ENCODE measurements at places on chromosomes 3 and 15. TPM values are rescaled to one million over a fixed set of nuclear protein-coding genes. Genes with fewer than 3 reads are reported as not detected.

The ACKR4 gene
- total RNA-seq, result not detected

The GABRR3 gene
- total RNA-seq, result not detected

The PLIN1 gene
- not detected for total RNA-seq

The DUOX1 gene
- not detected for total RNA-seq

The CTSH gene
- total RNA-seq, result 35.3 TPM

The ITIH1 gene
- total RNA-seq, result not detected

The COLQ gene
- 6.0 TPM for total RNA-seq

The ZNF80 gene
- 0.71 TPM for total RNA-seq

The UROC1 gene
- total RNA-seq, result 0.13 TPM

The MTFMT gene
- 16.2 TPM for total RNA-seq

The RUBCN gene
- 48.4 TPM for total RNA-seq

The PCCB gene
- 22.5 TPM for total RNA-seq

The ITIH3 gene
- not detected for total RNA-seq

The STRIT1 gene
- not detected for total RNA-seq

The GRAMD2A gene
- 0.10 TPM for total RNA-seq

The ATP2B2 gene
- not detected for total RNA-seq

The SI gene
- total RNA-seq, result not detected

The PRR20G gene
- total RNA-seq, result not detected

The SEMA3G gene
- total RNA-seq, result 0.13 TPM

The ONECUT1 gene
- not detected for total RNA-seq

Data from activated CD8-positive, alpha-beta T cell treated with anti-CD3 and anti-CD28 coated beads, Interleukin-2, amount 10 ng/mL, durations not matched to agents 7 days and 5 days (primary cell).